Substantia nigra (tissue), 51 donors: ENCODE measurements at places on chromosomes 3 and 15.

DNA sequence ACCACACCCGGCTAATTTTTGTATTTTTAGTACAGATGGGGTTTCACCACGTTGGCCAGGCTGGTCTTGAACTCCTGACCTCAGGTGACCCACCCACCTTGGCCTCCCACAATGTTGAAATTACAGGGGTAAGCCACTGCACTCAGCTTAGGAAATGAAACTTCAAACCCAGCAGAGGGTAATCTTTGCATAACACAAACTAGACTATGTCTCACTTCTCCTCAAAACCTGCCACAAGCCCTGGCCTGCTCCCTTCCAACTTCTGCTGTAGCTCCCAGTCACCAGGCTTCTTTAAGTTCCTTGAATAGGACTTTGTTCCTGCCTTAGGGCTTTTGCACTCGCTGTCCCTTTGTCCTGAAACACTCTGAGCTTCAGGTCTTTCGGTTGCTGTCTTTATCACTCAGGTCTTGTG is 39.2 kb upstream of the SEMA4B start:
- no peak for DNase-seq

DNA sequence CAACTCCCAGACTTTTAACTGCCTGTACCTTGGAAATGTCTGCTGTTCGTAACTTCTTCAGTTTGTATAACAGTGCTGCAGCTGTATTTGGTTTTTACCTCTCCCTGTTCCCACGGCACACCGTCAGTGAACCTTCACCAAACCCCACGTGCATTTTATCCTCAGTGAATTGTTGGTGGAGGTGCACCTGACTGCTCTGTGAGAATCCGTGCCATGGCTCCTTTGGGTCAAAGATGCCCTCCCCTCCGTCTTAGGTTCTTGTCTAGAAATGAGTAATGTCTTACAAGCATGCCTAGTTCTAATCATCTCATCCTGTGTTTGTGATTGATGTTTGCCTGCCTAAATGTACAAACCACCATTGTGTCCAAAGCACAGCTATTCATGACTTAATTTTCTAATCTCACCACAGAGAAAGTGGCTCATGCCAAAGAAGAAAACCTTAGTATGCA is 28.2 kb downstream of the TPM1 start:
- DNase-seq = no peak

GRCh38 chr3:42996633-42997075 is 17.5 kb downstream of the GASK1A start:
- DNase-seq = peak; percentile 41

GRCh38 chr3:138833899-138834595 is 681 bp downstream of the PIK3CB start:
- DNase-seq = peak; percentile 56

DNA sequence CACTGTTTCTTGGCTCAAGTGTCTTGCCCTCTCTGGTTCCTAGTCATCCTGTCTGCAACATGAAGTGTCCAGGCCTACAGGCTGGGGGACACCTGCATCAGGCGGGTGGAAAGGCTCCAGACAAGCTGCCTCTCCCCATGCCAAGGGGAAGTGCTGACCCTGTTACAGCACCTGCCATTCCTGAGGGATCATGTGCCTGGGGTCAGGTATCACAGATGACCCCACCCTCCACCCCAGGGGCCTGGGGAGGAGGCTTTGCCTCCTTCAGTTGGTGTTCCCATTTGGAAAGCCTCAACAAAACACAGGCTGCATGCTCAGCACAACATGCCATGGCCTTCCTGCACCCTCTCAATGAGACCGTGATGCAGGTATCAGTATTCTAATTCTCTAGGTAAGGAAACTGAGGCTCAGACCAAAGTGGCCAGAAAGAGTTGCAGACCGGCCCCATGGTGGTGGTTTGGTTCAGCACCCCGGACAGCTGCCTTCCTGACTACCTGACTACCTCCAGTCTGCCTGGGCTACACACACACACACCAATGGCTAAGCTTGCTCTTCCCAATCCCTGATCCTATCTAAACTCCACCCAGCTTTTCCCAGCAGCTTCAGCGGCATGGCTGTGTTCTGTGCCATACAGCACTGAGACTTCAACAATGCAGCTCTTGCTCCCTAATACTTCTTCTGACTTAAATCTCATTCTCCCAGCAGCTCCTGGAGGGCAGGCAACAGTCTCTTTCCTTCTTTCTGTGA is 69.7 kb upstream of the LINGO1 start:
- no peak for DNase-seq

GRCh38 chr3:30639937-30640336 is 33.5 kb downstream of the TGFBR2 start:
- no peak for DNase-seq

GRCh38 chr3:101615525-101615924 is 41.5 kb downstream of the PCNP start:
- DNase-seq = no peak

DNA sequence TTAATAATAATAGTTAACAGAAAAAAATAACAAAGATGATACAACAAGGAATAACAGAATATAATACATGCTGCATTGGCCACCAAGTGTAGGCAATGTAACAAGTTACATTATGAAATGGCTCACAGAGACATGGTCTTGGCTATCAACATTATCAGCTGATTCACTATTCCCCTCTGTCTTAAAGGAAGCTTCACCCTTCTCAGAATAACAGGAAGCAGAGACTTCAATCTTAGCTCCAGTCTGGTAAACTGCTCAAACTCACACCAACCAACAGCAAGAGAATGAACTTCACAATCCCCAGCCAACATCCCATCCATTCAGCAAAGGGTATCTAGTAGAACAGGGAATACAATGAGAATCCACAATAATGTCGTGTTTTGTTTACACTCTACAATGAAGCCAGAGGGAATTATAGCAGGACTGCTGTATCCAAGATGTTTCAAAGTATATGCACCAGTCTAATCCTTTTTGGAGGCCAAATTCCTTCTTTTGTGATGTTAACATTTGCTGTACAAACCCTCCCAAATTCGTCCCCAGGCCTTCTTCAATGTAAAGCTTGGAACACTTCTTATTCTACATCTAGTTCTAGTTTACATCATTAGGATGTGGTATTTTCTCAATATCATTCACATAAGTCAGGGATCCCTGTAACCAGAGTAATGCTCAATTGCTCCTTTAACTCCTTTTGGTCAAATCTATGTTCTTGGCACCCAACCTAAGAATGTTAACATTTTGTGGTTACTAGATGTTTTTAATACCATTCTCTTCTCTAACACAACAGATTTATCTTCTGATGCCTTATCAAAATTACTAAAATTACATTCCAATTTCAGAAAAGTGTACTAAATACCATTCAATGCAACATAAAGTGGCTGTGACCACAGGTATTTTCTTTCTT is 52.4 kb upstream of the CMSS1 start:
- no peak for DNase-seq

DNA sequence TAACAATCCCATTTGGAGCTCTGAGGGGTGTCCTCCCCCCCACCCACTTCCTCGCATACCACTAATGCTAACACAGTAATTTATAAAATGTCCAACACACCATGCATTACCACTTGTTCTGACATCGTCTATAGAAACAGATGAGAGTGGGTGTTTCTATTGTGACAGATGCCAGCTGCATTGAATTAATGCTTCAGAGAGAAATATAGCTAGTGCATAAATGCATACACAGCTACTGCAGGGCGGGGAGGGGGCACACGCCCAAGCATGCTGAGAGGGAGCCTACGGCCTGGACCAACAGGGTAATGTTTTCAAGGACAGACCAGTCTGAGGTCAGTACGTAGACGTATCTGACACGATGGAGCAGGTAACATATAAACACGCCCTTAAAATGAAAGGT is 106.0 kb upstream of the FEZF2 start:
- DNase-seq = no peak

GRCh38 chr3:58429657-58430056 is 4.0 kb downstream of the PDHB start:
- DNase-seq = no peak

- DNase-seq = no peak
These were observed 47.5 kb downstream of the FOXL2 start for GRCh38 chr3:138899351-138899991.

GRCh38 chr3:127408684-127409420 is 121.0 kb upstream of the PRR20G start:
- no peak for DNase-seq

DNA sequence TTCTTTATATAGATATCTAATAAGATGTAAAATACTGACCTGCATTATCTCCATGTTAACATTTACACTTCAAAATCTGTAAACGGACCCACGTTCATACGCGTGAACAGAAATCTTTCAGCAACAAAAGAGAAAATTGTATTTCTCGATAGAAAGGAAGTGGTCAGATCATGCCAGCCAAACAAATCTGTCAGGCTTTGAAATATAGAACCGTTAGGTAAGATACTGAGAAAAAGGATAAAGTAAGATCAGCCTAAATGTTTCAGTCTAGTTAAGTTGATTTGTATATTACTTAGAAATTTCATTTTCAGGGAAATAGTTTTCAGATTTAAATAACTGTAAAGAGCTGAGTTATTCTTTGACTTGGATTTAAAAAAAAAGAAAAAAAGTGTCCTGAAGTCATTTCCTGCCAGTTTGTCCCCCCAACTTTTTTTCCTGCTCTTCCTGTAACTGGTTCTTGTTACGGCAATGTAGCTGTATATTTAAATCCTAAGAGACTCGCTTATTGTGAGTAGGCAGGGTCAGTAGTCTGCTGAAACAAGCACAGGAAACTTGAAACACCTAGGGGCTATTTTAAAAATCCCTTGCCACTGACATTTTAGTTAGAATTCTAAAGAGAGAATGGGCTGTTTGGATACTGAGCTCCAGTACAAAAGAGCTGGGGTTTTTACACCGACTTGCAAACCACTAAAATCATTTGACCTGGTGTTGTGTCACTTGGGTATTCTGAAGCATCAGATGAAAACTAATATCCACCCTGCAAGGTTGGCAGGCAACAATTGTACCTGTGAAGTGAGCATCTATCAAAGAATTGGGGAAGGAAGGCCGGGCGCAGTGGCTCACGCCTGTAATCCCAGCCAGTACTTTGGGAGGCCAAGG is 237.5 kb downstream of the UBE2E2 start:
- no peak for DNase-seq

DNA sequence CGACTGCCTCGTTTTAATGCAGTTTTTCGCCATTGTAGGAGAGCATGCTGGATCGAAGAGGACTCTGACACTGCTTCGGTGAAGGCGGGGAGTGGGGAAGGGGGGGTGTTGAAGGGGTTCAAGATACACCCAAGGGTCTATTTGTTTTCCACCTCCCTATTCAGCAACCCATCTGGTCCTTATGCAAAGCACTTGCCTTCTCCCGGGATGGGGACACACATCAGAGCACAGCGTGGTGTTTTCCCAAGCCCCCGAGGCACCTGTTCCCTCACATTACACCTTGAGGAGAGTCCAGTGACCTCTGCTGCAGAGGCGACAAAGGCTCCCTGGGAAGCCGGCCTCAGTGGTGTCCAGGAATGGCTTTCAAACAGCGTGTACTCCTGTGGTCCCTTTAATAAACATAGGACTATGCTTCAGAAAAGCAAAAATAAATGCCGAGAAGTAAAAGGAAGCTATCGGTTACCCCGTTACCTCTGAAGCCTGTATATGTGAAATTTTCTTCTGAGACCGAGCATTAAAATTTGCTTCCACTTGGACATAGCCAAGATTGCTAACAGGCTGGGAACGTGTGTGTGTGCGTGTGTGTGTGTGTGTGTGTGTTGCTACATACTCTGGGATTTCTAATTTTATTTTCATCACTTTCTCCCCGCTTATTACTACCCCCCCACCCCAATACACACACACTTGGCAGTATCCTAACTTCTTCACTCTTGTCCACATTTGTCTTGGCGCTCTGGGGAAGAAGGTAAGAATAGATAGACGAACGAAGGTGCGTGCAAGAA is 53.2 kb downstream of the CCDC54 start:
- no peak for DNase-seq

GRCh38 chr3:128395500-128396162 is 71.1 kb downstream of the DNAJB8 start:
- DNase-seq = peak; percentile 43

DNA sequence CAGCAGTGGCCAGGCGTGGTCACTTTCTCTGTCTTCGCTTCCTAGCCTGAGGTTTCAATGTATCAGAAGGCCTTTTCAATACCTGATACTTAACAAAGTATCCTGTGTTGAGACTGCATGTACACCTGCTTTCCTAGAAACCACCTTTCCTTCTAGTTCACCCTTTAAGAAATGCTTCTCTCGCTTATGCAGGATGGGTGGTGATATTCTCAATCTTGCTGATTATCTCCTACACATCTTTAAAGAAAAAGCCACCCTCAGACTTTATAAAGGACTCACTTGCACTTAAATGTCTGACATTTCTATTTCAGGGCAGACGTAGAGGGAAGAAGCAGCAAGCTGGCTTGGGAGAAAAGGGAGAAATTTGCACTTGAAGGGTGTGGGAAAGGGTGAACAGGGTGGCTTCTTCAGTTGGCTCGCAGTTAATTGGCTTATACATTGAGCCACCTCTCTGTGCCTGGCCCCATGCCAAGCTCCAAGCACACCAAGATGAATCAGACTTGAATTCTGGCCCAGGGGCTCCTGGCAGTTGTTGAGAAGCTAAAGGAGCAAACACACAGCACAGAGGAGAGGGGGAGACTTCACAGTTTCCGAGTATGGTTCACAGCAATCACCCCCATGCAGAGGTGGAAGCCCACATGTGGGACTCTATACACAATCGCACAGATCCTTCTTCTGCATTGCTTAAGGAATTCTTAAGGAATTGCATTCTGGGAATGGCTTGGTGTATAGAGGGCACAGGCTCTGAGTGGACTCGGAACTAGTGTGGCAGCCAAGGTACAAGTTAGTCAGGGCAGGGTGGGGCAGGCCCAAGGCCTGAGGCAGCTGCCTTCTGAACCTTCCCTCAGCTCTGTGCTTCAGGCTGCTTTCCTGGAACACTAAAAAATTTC is 1.3 kb downstream of the ARL6IP5 start:
- peak; percentile 95 for DNase-seq

DNA sequence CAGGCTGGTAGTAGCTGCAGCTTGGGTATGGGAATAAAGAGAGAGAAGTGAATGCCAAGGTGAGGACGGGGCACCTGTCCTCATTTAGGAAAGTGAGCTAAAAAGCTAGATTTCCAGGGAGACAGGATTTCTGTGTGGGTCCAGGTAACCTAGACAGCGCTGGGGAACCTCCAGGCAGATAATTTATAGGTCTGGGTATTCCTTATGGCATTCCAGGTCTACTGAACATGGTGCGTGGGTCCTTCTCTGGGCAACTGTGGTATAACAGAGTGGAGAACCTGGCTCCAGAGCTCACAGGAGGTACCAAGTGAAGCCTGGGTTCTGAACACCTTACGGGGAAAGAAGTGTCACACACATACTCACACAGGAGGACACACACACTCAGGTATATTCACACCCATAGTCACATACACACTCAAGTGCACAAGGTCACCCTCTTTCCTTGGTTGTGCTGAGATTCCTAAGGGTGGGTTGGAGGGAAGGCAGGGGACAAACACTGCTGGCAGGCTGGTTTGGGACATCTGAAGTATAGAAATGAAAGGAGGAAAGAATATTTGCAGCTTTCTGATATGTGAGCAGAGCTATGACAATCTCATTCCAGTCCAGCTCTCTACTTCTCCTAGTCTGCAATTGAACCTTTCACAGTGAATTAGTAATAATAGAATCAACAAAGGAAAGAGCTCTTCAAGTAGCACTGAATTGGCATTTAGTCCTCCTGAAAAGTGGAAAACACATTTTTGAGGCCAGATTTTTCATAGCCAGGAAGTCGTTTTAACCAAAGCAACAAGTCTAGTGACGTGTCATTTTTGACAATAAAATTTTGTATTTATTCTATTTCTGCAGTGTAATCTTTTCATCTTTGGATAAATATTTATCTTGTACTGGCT is 37.4 kb upstream of the ITGA11 start:
- no peak for DNase-seq
